ENCODE measurements at places on chromosomes 7 and 10. TPM values are rescaled to one million over a fixed set of nuclear protein-coding genes. Genes with fewer than 3 reads are reported as not detected.

The FAM131B gene
- total RNA-seq: 0.82 TPM

The CPA2 gene
- total RNA-seq: not detected

The SYT15B gene
- 5.7 TPM for total RNA-seq

The GIMAP2 gene
- total RNA-seq: 19.5 TPM

The KLLN gene
- total RNA-seq: 1.7 TPM

The CRPPA gene
- 5.9 TPM for total RNA-seq

- no peak for DNase-seq
- H3K27ac ChIP-seq: no peak overlapping the region
- H3K4me3 ChIP-seq: no peak overlapping the region
- H3K4me1 ChIP-seq: no peaks in the 10 kb centered on the region
- no peaks in the 10 kb centered on the region for H3K27me3 ChIP-seq
These were observed 103.8 kb upstream of the CCNY start for GRCh38 chr10:35232527-35232926.

GRCh38 chr7:47950714-47951113 is 2.4 kb upstream of the PKD1L1 start:
- H3K4me3 ChIP-seq: no peak overlapping the region
- no peak overlapping the region for H3K27ac ChIP-seq
- H3K36me3 ChIP-seq: peaks cover 4% of the 10 kb centered on the region
- H3K4me1 ChIP-seq: no peaks in the 10 kb centered on the region

DNA sequence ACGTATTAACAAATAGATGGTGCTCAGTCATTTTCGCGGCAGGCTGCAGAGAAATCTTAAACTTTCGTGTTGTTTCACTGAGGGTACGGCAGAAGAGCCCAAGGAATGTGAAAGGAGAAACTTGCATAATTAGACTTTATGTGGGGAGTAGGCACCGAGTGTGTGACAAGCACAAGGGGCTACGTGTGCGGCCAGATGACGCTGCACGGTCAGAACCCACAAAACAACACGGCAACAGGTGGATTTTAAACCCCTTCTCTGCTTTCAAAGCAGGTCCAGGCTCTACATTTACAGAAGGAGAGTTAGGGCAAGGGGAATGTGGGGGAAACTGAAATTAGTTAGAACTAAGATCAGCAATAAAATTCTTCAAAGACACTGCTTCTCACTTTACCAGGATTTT is 392 bp upstream of the UCN3 start:
- peak overlapping the region; percentile 16 for H3K4me3 ChIP-seq
- no peak for DNase-seq
- H3K4me1 ChIP-seq: no peaks in the 10 kb centered on the region
- no peak overlapping the region for H3K27ac ChIP-seq
- peaks cover 6% of the 10 kb centered on the region for H3K27me3 ChIP-seq

GRCh38 chr7:134368851-134369544 is 52.3 kb upstream of the SLC35B4 start:
- no peaks in the 10 kb centered on the region for H3K27me3 ChIP-seq
- H3K4me1 ChIP-seq: no peaks in the 10 kb centered on the region
- no peak overlapping the region for H3K4me3 ChIP-seq
- H3K36me3 ChIP-seq: no peaks in the 10 kb centered on the region
- no peak overlapping the region for H3K27ac ChIP-seq
- peak; percentile 24 for DNase-seq

GRCh38 chr7:6250364-6250833 is 22.0 kb downstream of the CYTH3 start:
- H3K36me3 ChIP-seq: no peaks in the 10 kb centered on the region
- no peak overlapping the region for H3K4me3 ChIP-seq
- no peak for DNase-seq
- no peaks in the 10 kb centered on the region for H3K4me1 ChIP-seq
- H3K27ac ChIP-seq: no peak overlapping the region

- H3K4me1 ChIP-seq: no peaks in the 10 kb centered on the region
- H3K27me3 ChIP-seq: no peaks in the 10 kb centered on the region
- no peak overlapping the region for H3K27ac ChIP-seq
- H3K4me3 ChIP-seq: no peak overlapping the region
These were observed 37.1 kb downstream of the WIPI2 start for GRCh38 chr7:5226921-5227785.

DNA sequence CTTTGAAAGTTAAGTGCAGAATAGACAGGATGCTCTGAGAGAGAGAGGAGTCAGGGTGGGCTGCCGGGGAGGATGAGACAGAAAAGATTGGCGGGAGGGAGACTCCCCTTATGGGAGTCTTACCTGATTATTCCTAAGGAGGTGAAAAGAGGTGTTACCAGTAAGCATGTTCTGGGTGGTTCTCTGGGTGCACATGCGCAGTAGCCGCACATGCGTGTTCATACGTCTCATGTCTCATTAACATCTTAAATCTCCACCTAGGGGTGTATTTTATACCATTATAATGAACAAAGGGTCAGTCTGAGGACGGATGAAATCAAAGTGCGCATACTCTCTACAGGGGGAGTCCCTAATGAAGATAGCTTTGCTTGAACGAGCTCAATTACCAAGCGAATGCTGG is 592.9 kb upstream of the C7orf33 start:
- no peaks in the 10 kb centered on the region for H3K27me3 ChIP-seq
- no peak overlapping the region for H3K4me3 ChIP-seq
- DNase-seq: no peak
- no peak overlapping the region for H3K27ac ChIP-seq
- no peaks in the 10 kb centered on the region for H3K4me1 ChIP-seq

- peak overlapping the region; percentile 68 for H3K4me3 ChIP-seq
- no peaks in the 10 kb centered on the region for H3K4me1 ChIP-seq
- peak overlapping the region; percentile 90 for H3K27ac ChIP-seq
These were observed 1.5 kb downstream of the FHIP2A start for GRCh38 chr10:114823077-114823463.

DNA sequence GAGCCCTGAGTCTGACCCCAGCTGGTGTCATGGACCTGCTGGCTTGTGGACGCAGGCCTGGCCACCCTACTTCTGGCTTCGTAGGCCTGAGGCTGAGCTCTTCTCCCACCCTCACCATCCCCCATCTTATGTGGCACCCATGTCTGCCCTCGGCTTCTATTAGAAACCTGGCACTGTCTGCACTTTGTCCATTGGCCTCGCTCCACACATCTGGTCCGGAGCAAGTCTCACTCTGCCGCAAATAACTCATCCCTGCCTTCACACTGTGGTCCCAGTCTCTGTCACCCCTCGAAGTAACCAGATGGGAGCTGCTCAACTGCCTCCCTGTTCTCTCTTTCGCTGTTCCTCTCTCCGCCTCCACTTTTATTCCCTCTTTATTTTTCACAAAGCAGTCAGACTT is 78.6 kb downstream of the TRRAP start:
- no peaks in the 10 kb centered on the region for H3K27me3 ChIP-seq
- H3K4me1 ChIP-seq: no peaks in the 10 kb centered on the region
- no peak for DNase-seq
- no peak overlapping the region for H3K4me3 ChIP-seq

DNA sequence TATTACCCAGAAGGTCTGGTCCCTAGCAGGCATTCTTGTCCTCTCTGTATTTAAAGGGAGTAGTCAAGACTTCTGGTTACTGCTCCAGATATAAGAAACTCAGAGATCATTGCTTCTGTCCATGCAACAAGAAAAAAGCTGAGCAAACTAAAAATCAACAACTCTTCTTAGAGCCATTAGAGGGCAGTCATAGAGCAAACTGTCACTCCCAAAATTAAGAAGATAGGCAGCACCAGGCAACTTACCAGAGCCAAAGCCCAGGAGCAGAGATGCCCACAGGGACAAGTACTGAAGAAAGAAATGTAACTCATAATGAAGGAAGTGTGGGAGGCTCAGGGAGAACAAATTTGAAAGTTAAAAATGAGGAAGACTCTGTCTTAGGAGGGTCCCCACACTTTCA is 472.9 kb upstream of the COBL start:
- no peak overlapping the region for H3K4me3 ChIP-seq
- H3K27me3 ChIP-seq: no peaks in the 10 kb centered on the region
- no peak overlapping the region for H3K27ac ChIP-seq
- no peaks in the 10 kb centered on the region for H3K4me1 ChIP-seq

- no peaks in the 10 kb centered on the region for H3K4me1 ChIP-seq
- no peak overlapping the region for H3K4me3 ChIP-seq
- no peak for DNase-seq
These were observed 694.6 kb upstream of the SORCS1 start for GRCh38 chr10:107859065-107859464.
